ENCODE measurements at places on chromosomes 12 and 14. TPM values are rescaled to one million over a fixed set of nuclear protein-coding genes. Genes with fewer than 3 reads are reported as not detected.

The FAIM2 gene
- 2.8 TPM for total RNA-seq

The SMCO3 gene
- 0.49 TPM for total RNA-seq

The TCHP gene
- 13.5 TPM for total RNA-seq

The IKBIP gene
- total RNA-seq: 15.2 TPM

The ACSM4 gene
- not detected for total RNA-seq

The C14orf39 gene
- total RNA-seq: not detected

The TMEM63C gene
- under 0.01 TPM for total RNA-seq

The TROAP gene
- total RNA-seq: 0.27 TPM

The B4GALNT1 gene
- total RNA-seq: 11.0 TPM

The GRIN2B gene
- total RNA-seq: not detected

The SVOP gene
- total RNA-seq: not detected

The SRSF5 gene
- 365 TPM for total RNA-seq

The TMEM30B gene
- total RNA-seq: 51.0 TPM

The TAS2R8 gene
- not detected for total RNA-seq

The LRCOL1 gene
- total RNA-seq: not detected

The RPGRIP1 gene
- not detected for total RNA-seq

The KIF26A gene
- 2.0 TPM for total RNA-seq

The HELB gene
- 1.2 TPM for total RNA-seq

The MYBPC1 gene
- total RNA-seq: 1.5 TPM

The TBC1D30 gene
- total RNA-seq: 19.0 TPM

The IRAK4 gene
- total RNA-seq: 68.8 TPM

The RIMBP2 gene
- 0.92 TPM for total RNA-seq

The KRT83 gene
- total RNA-seq: not detected

The SSPN gene
- 36.7 TPM for total RNA-seq

The SRGAP1 gene
- 7.9 TPM for total RNA-seq

The TTC6 gene
- total RNA-seq: 0.14 TPM

The CIROP gene
- 1.1 TPM for total RNA-seq

The BDKRB2 gene
- 14.3 TPM for total RNA-seq

The FOXN4 gene
- total RNA-seq: not detected

The RGS6 gene
- total RNA-seq: 4.7 TPM

The CLEC2D gene
- 19.2 TPM for total RNA-seq

The COX8C gene
- total RNA-seq: not detected

The ACVRL1 gene
- 90.2 TPM for total RNA-seq

The IL31 gene
- total RNA-seq: not detected

The SLC8A3 gene
- 0.49 TPM for total RNA-seq

The DACT1 gene
- total RNA-seq: 50.9 TPM

The KIF5A gene
- 2.7 TPM for total RNA-seq

The TCL1B gene
- not detected for total RNA-seq

The KLRC3 gene
- total RNA-seq: 0.68 TPM

The PRH2 gene
- total RNA-seq: not detected

The IPO4 gene
- total RNA-seq: 64.6 TPM

The GPR132 gene
- total RNA-seq: 2.3 TPM

The SERPINA10 gene
- not detected for total RNA-seq

The FERMT2 gene
- total RNA-seq: 225 TPM

The ANKRD33 gene
- not detected for total RNA-seq

The TIMELESS gene
- total RNA-seq: 4.4 TPM

The PTPRQ gene
- total RNA-seq: 2.4 TPM

The LUM gene
- 138 TPM for total RNA-seq

The CLEC9A gene
- not detected for total RNA-seq

The CD163 gene
- 341 TPM for total RNA-seq

The NPFF gene
- not detected for total RNA-seq
